ENCODE measurements at places on chromosomes 6 and 20.

DNA sequence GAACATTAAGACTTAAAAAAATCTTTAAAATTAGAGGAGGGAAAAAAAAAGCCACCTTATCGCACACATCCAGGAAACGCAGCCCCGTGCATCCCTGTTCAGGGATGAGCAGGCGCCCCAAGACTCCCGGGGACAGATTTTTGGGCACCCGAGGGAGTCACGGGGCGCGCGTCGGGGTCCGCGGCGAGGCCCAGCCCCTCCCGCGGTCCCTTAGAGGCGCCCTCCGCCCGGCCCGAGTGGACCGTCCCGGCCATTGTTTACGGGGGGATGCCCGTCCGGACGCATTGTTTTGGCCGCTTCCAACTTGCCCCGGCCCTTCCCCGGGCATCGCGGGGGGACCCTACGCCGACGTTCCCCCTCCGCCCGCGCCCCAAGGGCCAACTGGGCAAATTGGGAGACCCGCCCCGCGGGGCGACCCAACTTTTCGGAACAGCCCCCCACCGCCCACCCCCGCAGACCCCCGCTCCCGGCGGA is 610 bp downstream of the ZNF217 start:
- peak; percentile 40 for DNase-seq

GRCh38 chr6:160227038-160227768 is 31.4 kb downstream of the SLC22A2 start:
- DNase-seq = no peak

GRCh38 chr6:15313367-15313766 is 67.5 kb downstream of the JARID2 start:
- DNase-seq = no peak

DNA sequence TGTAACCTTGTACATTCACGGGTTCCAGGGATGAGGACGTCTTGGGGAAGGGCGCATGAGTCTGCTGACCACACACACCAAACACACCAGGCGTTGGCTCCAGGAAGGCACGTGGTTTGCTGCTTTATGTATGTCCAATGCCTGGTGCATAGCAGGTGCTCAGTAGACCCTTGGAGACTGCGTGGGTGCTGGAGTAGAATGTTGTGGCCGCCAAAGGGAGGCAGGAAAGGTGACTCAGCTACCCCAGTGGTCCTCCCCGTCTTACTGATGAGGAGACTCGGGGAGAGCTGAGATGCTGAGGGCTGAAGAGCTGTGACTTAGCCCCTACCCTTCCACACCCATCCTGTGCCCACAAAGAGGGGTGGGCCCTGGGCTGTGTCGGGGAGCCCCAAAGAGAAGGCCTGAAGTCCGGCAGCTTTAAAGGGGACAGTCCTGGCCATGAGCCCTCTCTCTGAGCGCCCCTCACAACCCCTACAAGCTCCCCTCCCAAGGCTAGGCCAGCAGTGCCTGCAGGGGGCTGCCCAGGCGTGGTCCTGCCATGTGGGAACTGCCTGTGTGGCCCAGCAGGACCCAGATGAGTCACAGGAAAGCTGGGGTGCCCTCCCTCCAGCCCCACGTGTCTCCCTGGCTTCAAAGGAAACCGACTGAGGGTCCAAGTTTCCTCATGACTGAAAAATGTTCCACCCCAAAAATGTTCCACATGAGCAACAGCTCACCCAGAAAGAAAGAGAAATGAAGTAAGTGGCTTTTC is 28.0 kb upstream of the PTGIS start:
- DNase-seq = peak; percentile 36
